K562 (cell line): ENCODE measurements at places on chromosomes 6 and 20. TPM values are rescaled to one million over a fixed set of nuclear protein-coding genes. Genes with fewer than 3 reads are reported as not detected.

The HLA-G gene
- total RNA-seq = not detected in 2 replicates

DNA sequence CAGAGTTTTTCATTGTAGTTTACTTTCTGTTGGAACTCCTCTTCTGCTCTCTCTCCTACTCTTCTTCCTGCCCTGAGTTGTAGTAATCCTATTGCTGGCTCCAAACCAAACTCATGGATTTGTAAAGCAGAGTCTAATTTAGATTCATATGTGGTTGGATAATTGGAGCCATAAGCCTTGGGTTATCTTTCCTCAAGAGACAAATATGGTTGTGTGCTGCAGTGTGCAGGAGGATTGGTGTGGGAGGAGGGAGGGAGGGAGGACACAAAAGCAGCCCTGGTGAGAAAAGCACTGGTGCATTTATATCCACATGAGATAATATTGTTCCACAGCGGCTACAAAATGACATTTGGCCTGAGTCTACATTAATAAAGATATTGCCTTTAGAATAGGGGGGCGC lies 4.2 kb downstream of the HLA-G start:
- DNase-seq = no peak

GRCh38 chr6:7331452-7331851 lies 18.5 kb upstream of the SSR1 start:
- no peak for DNase-seq

DNA sequence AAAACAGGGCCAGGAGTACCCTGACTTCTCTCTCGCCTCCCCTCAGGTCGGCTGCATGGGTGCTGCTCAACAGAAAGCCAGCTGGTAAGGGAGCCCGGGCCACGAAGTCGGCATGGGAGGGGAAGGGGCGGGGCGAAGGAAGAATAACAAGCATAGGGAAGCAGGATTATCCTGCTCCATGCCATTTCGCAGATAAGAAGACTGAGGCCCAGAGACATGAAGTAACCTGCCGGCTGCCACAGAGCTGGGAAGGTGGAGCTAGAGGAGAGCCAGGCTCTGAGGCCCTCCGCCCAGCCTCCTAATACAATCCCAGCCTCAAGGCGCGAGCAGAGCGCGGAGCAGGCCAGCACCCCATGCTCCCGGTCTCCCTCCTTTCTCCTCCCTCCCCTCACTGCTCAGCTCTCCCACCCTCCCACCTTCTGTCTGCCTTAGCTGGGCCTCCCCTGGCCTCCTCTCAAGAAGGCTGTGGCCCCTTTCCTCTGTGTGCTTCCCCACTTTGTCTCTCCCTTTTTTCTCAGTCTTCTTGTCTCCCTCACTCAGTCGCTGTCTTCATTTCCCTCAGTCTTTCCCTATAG lies 13.2 kb upstream of the HMGA1 start:
- DNase-seq = no peak

GRCh38 chr6:141598487-141598886 lies 534.2 kb upstream of the GJE1 start:
- DNase-seq = no peak
